ENCODE measurements at places on chromosomes 2 and 18.

GRCh38 chr2:221322741-221323140, 249.4 kb downstream of the EPHA4 start:
- DNase-seq: no peak

- DNase-seq: no peak
These were observed 263.3 kb downstream of the MYCN start for GRCh38 chr2:16203691-16204090.

DNA sequence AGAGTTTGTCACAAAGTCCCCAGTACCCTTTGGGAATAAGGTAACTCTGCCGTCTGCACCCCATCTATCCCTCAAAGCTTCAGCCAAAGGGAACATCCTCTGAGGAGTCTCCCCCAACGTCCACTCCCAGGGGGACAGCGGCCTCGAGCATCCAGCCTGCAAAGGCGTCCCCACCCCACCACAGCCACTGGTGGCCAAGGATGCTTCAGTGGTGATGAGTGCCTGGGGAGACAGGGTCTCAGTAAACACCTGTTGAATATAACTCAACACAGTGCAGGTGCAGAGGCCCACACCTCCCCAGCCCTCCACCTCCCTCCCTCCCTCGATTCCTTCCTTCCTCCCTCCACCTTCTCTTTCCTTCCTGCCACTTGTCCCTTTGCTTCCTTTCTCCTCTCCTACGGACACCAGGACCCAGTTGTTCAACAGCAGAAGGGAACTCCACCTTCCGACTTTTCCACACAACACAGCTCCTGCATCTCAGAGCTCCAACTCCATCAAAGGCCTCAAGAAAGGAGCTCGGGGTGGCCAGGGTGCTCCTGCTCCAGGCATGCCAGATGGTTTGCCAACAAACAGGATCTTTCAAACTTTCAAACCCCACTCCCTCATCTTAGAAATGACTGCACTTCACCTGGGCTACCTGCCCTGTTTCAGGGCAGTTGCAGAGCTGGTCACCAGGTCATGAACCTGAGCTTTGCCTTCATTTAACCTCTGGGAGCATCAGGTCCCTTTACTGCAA, 87.8 kb upstream of the SNTG2 start:
- DNase-seq: no peak

DNA sequence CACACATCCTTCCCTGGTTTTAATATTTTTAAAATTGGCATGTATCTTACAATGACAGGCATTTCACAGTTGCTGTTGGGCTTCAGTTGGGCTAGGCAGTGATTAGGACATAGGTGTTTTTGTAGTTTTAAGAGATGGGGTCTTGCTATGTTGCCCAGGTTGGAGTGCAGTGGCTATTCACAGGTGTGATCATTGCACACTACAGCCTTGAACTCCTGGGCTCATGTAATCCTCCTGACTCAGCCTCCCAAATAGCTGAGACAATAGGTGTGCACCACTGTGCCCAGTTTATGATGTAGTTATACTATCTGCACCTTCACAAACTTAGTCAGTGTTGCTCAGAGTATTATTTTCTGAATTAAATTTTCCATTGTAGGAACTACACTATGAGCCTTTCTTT, 43.3 kb downstream of the PCARE start:
- DNase-seq: no peak

DNA sequence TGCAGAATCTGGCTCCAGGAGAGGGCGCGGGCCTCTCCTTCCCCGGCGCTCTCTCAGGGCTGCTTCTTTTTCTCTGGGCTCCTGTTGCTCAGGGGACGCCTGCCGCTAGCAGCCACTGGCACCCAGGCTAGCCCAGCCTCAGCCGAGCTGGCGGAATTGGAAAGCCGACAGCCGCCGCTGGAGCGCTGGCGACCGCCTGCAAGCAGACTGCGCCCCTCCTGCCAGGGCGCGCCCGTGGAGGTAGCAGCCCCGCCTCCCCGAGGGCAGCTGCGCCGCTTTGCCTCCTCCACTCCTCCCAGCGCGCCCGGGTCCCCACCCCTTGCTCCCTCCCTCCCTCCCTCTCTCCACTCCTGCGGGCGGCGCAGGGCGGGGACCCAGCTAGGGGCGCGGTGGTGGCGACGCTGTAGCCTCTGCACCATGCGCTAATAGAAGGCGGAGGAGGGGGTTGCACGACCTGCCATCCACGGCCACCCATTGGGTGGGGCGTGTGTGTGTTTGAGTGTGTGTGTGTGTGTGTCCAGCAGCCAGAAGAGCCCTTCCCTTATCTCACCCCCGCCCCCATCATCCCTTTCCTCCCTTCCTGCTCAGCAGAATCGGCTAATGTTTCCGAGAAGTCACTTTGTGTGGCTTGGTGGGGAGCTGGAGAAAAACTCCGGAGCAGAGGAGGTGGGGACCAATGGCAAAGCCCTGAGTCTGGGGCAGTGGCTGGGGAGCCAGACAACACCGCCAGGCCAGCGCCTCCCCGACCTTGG, at the start of gene SCN9A:
SCN9A (minus strand) TSS at position 209 of the 752 bp plus-strand sequence. CDS start 64,188 bp downstream, outside the sequence.
- peak; percentile 46 for DNase-seq

GRCh38 chr18:13014818-13015217, 23.7 kb downstream of the CEP192 start:
- no peak for DNase-seq

- DNase-seq: no peak
These were observed 6.2 kb upstream of the ADCY3 start for GRCh38 chr2:24926220-24926601.

- DNase-seq: no peak
These were observed 7.5 kb upstream of the RIT2 start for GRCh38 chr18:43122955-43123354.

DNA sequence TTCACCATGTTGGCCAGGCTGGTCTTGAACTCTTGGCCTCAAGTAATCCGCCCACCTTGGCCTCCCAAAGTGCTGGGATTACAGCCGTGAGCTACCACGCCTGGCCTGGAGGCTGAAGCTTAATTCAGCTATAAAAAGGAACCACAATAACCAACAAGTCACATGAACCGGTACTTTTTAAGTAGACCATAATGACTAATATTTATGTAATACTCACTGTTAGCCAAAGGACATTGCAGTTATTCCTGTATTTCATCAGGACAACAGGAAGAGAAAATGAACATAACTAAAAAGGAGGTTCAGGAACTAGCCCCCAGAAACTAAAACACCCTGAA, 49.0 kb upstream of the TMEM87B start:
- DNase-seq: peak; percentile 68

DNA sequence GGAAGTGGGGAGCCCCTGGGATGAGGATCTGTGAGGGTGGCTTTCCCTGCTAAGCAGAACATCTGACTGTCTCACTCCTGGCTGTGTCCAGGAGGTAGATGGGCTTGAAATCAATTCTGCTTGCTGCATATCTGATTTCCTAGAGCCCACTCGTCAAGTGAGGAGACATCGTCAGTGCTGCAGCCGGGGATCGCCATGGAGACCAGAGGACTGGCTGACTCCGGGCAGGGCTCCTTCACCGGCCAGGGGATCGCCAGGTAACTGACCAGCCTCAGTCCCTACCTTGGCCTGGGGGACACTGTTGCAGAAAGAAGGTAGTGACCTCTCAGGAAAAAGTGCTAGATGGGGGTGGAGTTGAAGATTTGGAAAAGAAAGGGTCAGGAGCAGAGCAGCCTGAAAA, 31.3 kb downstream of the CNGA3 start:
- DNase-seq: no peak

DNA sequence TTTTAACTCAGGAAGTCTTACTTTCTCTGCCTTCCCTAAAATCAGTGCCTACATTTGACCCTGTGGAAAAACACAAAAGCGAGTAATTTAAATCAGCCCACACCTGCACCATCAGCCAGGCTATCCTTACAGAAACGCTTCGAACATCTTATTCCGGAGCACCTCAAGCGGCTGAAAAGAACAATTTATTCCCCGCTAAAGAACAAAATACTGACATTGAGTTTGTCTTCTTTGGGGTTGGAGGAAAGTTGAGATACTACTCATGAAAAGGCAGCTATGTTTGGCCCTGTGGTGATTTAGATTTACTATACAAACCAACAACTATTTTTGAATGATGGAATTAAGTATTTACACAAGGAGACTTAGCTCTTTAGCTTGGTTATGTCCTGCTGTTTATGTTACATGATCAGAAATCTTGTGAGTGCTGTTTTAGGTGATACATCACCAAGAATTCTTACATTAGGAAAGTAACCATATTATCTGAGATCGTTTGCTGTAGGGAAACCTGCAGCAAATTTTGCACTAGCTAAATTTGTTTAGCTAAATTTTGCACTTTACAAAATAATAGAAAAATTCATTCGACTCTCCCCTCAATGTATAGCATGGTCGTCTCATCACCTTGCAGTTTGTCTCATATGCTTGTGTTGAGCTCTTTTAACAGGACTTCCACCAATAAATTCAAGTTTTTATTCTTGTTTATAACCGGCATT, 158.8 kb upstream of the SIX2 start:
- DNase-seq: no peak

DNA sequence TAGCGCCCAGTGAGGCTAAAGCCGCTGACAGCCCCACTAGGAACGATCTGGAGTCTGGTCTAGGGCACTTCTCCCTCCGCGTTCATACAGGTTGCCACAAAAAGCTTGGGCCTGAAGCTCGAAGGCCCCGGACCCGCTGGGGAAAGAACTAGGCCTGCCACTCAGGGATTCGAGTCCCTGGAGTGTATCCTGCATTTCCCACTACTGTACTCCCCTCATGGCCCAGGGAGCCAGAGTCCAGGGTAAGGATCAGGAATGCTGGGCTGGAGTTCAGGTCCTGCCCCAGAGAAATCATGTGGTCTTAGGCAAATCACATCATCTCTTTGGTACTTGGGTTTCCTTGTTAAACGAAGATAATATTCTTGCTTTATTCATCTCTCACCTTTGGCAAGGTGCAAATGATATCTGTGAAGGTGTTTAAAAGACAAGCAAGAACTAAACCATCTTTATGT, 1.4 kb upstream of the ZFP36L2 start:
- DNase-seq: no peak

- peak; percentile 94 for DNase-seq
These were observed 58.6 kb upstream of the DOCK10 start for GRCh38 chr2:225100856-225101294.

- no peak for DNase-seq
These were observed 49.0 kb downstream of the PRKRA start for GRCh38 chr2:178401994-178402437.

DNA sequence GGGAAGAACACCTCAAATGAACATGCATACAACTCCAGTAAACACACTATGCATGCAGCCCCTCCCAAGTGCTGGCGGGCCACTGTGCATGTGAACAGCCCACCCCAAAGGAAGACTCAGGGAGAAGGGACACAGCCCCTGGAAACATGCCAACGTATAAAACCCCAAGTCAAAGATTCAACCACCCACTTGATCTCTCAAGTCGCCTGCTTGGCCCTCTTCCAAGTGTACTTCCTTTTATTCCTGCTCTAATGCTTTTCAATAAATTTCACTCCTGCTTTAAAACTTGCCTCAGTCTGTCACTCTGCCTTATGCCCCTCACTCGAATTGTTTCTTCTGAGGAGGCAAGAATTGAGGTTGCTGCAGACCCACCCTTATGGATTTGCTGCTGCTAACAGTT, 139.1 kb downstream of the C1D start:
- DNase-seq: peak; percentile 13

DNA sequence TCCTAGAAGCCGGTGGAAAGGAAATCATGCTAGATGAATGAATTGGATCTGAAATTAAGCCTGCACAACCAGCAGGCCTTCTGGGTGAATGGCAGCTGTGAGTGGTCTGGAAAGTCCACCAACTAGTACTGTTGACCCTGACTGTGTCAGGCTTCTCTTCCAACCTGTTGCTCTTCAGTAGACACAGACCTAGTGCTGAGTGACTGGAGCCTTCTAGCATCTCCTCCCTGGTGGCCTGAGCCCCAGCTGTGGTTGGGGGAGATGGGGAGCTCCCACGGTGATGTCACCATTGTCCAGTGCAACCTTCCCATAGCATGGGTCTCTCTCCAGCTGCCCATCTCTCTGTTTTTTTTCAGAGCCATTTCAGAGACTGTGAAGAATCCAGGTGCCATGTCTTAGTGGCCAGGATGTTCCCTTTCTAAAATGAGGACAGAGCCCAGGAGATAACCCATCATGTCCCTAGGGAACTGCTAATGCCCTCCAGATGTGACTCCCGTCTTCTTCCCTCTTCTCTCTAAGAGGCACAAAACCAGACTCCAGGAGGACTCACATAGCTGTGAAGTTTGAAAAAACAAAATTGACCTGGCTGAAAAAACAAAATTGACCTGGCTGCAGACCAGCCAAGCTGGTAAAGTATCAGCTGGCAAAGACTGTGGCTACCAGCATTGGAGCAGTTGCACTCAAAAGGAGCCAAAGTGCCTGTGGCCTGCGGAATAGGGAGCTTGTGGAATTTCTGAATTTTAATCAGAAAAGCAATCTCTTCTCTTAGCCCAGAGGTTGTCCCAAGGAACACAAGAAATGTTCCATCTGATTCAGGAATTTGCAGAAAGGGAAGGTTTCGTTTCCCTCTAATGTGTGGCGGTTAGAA, 67.4 kb upstream of the RPL31 start:
- no peak for DNase-seq

DNA sequence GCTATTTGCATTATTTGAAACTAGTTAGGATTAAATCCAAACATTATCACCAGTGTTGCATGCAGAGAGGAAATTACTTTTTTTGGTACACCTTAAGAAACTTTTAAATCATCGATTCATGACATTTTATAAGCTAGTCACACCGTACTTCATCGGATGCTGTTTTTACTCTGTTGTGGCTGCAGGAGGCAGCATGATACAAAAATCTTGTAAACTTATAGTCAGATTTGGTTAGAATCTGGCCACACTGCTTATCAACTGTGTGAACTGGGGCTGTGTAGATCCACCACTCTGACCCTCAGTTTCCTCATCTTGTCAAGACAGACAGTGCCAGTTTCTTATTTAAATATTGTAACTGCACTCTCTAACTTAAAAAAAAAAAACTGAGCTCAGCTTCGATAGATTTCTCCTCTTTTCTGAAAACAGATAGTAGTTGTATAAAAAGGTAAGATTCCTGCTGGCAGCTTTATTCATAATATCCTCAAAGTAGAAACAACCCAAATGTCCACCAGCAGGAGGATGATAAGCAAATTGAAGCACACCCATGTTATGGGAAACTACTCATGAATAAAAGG, 77.8 kb downstream of the RAPGEF4 start:
- peak; percentile 59 for DNase-seq
